ENCODE measurements at places on chromosomes 1 and 21.

DNA sequence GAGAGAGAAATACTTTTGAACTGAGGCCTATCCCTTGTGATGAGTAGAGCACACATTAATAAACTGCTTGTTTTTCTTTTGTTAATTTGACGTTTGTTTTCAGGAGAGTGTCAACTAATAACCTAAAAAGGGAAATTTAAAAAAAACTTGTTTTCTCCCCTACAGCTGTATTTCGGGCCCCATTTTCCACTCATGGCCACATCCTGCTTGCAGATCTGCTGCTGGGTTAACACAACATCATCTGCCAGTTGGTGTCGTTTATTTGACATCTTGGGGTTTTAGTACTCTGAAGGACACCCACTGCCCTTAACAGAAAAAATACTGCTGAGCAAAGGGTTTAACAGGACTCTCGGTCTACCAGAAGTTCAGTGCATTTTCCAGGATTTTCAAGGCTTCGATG is 848 bp upstream of the PYHIN1 start:
- DNase-seq = peak; percentile 18

GRCh38 chr21:46634966-46635323 is 529 bp upstream of the PRMT2 start:
- DNase-seq = no peak

DNA sequence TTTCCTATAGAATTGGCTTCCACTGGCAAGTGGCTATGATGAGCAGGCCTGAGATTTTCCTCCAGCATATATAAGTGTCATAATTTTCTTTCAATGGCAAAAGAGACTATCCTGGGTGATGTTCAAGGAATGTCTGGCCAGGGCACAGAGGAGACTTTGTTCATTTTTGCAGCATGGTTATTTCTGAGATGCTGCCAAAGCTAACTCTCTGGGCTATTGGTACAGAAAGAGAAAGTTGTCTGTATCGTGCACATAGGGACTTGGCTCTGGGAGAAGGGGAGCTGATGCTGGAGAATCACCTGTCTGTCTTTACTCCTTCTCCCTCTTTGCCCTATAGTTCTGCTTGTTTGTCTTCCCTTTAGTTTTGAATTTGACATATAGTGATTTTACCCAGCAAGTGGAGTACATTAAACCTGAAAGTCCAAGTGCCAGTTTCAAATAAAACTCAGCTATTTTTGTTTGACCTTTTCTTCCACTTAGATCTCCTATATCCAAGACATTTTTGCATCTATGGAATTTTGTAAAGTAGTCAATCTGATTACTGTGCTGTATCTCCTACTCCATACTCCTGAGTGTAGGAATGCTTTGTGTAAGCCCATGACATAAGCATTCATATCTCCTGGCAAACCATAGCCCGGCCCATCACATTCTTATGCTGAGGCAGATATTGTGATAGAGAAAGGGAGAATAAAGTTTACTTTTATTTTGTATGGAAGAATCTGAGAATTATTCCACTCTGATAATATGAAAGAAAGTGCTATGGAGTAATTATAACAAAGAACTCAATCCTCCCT is 3.9 kb downstream of the FNDC7 start:
- DNase-seq = no peak

DNA sequence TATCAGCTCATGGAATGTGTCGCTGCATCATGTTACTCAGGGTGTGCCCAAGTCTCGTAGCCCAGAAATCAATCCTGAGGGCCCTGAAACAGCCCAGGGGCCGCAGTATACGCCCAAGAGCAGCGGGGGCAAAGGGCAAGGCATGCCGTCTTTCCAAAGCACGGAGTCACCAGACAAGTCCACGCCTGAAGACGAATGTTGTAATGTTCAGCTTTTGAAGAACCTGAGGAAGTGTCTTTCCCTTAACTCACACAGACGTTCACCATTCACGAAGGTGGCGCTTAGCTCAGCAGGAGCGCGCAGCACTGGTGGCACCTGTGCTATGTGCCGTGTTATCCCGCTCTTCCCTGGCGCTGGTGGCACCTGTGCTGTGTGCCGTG is 18.8 kb upstream of the PWP2 start:
- no peak for DNase-seq

GRCh38 chr1:21077085-21077484 is 99.6 kb downstream of the EIF4G3 start:
- no peak for DNase-seq

- no peak for DNase-seq
These were observed 5.3 kb upstream of the AMIGO1 start for GRCh38 chr1:109514846-109515245.

DNA sequence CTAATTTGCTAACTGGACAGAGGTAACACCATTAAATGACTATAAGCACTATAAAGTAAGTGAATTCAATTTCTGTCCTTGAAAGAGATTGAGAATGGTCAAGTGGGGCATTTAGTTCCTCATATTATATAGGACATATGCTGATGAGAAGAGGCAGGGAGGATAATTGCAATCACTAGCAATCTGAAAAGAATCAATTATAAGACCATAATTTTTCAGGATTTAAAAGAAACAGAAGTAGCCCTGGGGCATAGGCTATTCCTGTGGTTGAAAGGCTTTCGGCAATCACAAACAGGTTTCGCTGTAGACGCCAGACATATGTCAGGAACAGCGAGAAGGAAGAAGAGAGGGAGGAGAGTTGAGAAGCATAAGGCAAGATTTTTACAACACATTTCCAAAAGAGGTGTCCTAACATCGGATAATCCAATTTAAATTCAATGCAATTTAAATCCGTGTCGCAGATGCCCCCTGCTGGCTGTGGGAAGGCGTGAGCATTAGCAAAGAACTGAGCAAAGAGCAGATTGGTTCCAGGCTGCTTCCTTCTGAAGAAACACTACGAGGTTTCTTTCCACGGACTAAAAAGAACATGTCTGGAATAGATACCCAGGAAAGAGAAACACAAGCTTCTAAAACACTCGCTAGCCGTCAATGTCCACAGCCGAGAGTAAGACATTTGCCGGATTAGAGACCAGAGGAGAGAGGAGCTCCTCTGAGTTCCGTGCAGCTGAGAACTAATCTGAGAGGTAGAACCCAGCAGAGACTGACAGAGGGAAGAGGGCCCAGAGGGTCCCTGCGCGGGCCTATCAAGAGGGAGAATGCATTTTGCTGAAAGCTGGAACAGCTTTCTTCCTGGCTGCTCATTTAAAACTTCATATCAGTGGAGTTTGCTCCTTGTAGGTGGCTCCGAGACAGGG is 27.9 kb downstream of the RGS5 start:
- DNase-seq = no peak

DNA sequence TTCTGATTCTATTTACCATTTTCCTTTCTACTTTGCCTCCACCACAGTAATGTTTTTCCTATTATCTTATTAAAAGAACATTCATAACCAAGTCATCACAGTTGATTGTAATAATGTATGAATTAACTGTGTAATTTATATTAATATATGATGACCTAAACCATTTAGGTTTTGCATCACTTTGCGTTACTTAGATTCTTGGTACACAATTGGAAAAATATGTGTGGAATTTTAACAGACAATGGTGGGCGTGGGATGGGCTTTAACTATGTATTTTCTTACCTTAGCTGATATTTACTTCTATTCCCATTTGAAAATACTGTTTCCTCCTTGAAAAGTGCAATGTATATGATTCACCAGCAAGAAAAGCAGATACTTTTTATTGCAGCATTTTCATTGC is 3.6 kb downstream of the KRTAP21-3 start:
- no peak for DNase-seq

DNA sequence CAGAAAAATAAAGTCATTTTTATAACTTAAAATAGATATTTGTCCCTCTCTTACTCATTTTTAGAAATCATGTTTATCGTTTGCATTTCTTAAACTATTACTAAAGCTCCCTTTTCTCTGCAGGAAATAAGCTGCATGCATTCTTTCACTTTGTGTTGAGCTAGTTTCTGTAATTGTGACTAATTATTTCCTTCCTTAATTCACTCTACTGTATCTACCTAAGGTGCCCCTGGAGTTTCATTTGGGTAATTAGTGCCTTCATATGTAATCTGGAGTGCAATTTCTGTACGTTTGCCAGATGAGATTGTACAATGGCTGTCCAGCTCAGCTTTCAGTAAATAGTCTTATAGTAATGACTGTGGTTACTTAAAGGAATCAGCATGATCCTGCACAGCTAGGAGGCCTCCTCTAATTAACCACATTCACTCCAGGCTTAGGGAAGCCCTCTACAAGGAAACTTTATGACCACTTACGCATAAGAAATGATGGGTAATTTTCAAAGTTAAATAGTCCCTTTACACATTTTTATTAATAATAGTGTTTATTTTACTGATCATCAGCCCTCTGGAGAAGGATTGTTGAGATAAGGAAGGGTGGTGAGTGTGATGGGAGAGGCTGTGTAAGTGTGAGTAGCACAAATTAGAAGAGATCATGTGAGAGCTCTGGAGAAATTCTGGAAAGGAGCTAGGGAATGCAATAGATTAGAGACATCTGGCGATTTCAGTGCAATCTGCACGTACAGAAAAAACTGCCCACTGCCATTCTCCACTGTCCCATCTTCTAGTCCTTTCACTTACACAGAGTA is 86.8 kb downstream of the LRRC8C start:
- DNase-seq = no peak

GRCh38 chr1:53517109-53517508 is 57.9 kb downstream of the DMRTB1 start:
- no peak for DNase-seq

- DNase-seq = no peak
These were observed 126.4 kb downstream of the NEK7 start for GRCh38 chr1:198283222-198283621.

GRCh38 chr1:95497566-95497965 is 263.6 kb downstream of the RWDD3 start:
- no peak for DNase-seq

DNA sequence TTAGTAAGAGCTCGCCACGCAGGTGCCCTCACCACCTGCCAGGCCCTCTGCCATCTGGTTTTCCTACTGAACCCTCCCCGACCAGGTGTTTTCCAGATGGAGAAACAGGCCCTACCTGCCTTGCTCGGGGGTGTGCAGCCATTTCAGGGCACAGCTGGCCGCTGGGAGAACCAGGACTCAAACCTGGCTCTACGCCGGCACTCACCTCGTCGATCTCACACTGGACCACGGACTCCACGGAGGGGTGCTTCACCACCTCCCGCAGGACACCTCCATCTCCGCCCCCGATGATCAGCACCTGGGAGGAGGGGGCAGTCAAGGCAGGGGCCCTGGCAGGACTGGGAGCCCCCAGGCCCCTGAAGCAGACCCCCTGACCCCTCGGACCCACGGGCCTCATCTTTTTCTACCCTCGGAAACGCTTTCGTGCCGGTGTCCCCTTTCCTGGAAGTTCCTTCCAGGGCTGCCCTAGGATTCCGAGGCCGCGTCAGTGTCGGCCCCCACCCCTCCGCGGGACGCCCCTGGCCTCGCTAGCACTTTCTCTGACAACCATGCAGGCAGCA is 1.1 kb downstream of the SRM start:
- DNase-seq = no peak

GRCh38 chr1:117611894-117612483 is 6.1 kb downstream of the TENT5C start:
- no peak for DNase-seq

DNA sequence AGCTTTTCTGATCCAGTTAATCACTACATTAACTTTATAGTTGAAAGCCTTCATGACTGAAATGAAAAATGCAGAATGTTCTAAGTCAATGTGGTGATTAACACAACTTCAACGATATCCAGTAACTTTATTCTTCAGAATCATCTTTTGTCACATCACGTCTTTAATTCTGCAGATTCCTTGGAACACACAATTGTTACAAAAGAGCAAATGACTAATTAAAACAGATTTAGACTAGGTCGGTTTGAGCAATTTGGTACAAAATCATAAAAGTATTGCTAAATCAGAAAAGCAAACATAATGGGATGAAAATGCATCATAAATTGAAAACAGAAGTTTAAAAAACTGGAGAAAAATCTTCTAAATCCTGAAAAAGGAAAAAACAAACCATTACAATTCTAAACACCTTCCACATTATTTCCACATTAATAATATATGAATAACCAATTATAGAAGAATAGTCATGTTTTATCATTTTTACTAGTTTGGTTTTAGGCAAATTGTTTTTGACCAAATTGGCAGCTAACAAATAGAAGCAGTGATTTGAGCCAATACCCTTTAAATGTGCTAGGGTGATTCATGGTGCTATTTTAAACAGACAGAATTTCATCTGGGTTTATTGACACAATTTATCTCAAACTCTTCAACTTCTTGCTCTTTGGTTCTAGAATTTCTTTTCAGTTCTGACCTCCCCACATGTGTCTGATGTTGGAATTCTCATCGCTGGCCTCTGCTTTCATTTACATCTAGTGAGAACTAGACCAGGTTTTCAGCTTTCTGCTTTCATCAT is 468.1 kb upstream of the PTBP2 start:
- no peak for DNase-seq

- DNase-seq = no peak
These were observed 2.2 kb upstream of the ADORA3 start for GRCh38 chr1:111505641-111506119.

DNA sequence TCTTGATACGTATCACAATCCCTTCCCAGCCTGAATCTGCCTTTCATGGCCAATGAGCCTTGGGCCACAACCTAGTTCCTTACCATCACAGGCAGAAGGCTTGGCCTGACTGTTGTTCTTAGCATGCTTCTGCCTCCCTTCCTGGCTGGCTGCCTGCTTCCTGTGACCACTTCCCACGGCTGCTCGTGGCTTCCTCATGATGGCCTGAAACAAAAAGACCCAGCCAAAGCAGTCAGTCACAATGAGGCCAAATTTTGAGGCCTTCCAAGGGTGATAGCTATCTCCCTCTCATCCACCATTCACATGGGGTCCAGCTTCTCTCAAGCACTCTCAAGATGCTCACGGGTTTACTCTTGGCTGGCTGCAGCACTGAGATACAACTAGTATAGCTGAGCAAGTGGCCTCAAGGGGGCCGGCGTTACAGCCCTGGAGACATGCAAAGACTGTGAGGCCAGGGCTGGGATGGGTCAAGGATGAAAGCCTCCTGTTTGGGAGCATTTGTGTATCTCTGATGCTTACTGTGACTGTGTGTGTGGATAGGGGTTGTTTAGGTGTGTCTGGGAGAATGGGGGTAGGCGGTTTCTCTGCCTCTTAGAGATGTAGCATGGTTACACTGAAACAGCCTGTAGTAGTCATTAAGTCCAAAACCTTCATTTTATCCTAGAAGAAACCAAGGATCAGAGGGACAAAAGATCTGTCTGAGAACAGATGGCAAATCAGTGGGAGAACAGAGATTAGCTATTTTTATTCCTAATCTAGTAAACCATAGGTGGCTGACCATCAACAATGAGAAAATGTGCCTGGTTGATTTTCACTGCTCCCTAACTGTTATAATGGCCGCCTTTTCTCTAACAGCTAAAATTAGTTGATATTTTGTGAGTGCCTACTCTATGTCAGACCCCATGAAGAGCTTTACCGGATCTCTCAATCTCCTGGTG is 5.4 kb upstream of the TOE1 start:
- no peak for DNase-seq

GRCh38 chr1:165052936-165053335 is 303.6 kb downstream of the LMX1A start:
- DNase-seq = no peak

- DNase-seq = no peak
These were observed 36.2 kb downstream of the PTP4A2 start for GRCh38 chr1:31901838-31902509.

- peak; percentile 9 for DNase-seq
These were observed 272.5 kb downstream of the RRAGC start for GRCh38 chr1:38586993-38587646.

GRCh38 chr1:178189814-178190213 is 95.9 kb downstream of the RASAL2 start:
- DNase-seq = no peak

GRCh38 chr21:41952568-41953248 is 1.1 kb downstream of the C2CD2 start:
- no peak for DNase-seq

Measured in stimulated activated CD8-positive, alpha-beta memory T cell treated with anti-CD3 and anti-CD28 coated beads, Interleukin-4, amount 100 ng/mL, for 1 hour (primary cell).